ENCODE measurements at places on chromosomes 6 and 20. TPM values are rescaled to one million over a fixed set of nuclear protein-coding genes. Genes with fewer than 3 reads are reported as not detected.

DNA sequence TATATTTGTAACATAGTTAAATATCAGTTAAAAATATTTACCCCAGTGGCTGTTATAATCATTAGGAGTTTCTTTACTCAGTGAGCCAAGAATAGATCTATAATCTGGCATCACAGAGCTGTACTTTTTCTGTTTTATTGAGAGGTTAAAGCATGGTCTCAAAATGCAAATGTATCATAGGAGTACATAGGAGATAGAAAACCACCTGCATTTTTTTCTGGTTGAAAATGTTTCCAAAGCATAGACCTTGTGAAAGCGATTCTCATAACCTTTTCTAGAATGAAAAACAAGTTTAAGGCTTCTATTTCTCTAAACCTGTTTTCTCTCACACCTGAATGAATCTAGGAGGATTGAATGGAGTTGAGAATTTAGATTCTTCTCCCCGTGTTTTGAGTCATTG, 14.4 kb downstream of the KCNQ5 start:
- no peak for DNase-seq
- no peak overlapping the region for H3K4me3 ChIP-seq
- no peaks in the 10 kb centered on the region for H3K27me3 ChIP-seq

DNA sequence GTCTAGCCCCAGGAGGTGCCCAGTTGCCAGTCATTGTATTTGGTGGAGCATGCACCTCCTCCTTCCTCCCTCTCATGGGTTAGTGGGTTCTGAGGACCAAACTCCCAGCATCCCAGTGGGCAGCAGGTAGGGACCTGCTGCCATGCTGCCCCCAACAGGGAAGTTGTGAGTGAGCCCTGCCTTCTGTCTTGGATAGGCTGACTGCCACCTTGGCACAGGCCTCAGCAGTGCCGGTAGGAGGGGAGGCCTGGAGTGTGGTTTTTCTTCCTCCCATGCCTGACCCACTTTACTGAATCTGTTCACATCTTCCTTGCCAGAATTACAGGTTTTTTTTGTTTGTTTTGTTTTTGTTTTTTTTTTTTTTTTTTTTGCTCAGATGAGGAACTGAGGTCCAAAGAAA, 24.5 kb downstream of the PLCG1 start:
- no peaks in the 10 kb centered on the region for H3K27me3 ChIP-seq
- H3K4me3 ChIP-seq = no peak overlapping the region
- H3K4me1 ChIP-seq = peaks cover 32% of the 10 kb centered on the region
- peak overlapping the region; percentile 31 for H3K27ac ChIP-seq

GRCh38 chr6:128757961-128758360, 125.0 kb upstream of the LAMA2 start:
- no peak overlapping the region for H3K4me3 ChIP-seq
- H3K36me3 ChIP-seq = no peaks in the 10 kb centered on the region
- no peak overlapping the region for H3K27ac ChIP-seq
- H3K4me1 ChIP-seq = no peaks in the 10 kb centered on the region
- no peaks in the 10 kb centered on the region for H3K27me3 ChIP-seq
- DNase-seq = no peak

- H3K27ac ChIP-seq = no peak overlapping the region
- H3K4me1 ChIP-seq = peaks cover 49% of the 10 kb centered on the region
- H3K36me3 ChIP-seq = peaks cover 4% of the 10 kb centered on the region
- H3K4me3 ChIP-seq = no peak overlapping the region
- no peak for DNase-seq
- no peaks in the 10 kb centered on the region for H3K27me3 ChIP-seq
Observed at GRCh38 chr6:41713650-41714291, 21.6 kb downstream of the TFEB start.

- H3K27me3 ChIP-seq = no peaks in the 10 kb centered on the region
- no peaks in the 10 kb centered on the region for H3K36me3 ChIP-seq
- no peaks in the 10 kb centered on the region for H3K4me1 ChIP-seq
Observed at GRCh38 chr6:105080279-105080678, 99.5 kb downstream of the POPDC3 start.

DNA sequence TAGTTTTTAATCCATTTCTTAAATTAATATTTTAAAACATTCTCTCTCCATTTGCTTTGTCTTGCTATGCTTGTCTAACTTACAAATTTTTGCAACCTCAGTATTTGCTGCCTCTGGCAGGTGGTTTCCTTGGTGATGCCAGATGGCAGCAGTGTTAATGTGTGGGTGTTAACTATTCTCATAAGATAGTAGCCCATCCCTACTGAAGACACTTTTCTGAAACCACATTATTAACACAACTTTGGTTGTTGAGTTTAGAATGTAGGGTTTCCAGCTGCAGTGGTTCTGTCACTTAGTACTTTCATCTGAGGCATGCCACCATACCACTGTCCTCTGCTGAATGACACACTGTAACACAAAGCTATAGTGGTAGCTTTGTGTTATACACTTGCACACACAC, 75.1 kb downstream of the MYO6 start:
- no peak overlapping the region for H3K27ac ChIP-seq
- no peaks in the 10 kb centered on the region for H3K36me3 ChIP-seq
- H3K27me3 ChIP-seq = no peaks in the 10 kb centered on the region
- DNase-seq = no peak
- no peaks in the 10 kb centered on the region for H3K4me1 ChIP-seq

DNA sequence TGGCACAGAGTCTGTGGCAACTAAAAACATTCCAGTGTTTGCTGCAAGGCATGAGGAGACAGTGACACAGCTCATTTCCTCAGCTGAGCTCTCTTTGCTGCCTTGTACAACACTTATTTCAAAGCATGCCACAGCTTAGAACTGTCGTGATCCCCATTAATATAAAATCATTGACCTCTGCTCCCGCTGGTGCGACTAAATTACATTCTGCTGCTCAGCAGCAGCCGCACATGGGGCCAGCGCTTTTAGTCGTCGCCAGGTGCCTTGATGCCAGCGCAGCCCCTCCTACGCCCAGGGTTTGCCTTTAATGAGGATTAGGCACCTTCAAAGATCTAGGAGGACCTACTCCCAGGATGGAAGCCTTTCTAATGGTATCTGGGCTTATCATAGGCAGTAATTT, 717.9 kb upstream of the POU3F2 start:
- no peaks in the 10 kb centered on the region for H3K27me3 ChIP-seq
- no peaks in the 10 kb centered on the region for H3K4me1 ChIP-seq
- no peaks in the 10 kb centered on the region for H3K36me3 ChIP-seq
- no peak for DNase-seq
- H3K4me3 ChIP-seq = no peak overlapping the region
- H3K27ac ChIP-seq = no peak overlapping the region

GRCh38 chr6:6569096-6569810, 19.3 kb upstream of the LY86 start:
- no peaks in the 10 kb centered on the region for H3K27me3 ChIP-seq
- no peak overlapping the region for H3K27ac ChIP-seq
- no peaks in the 10 kb centered on the region for H3K36me3 ChIP-seq
- H3K4me1 ChIP-seq = no peaks in the 10 kb centered on the region

DNA sequence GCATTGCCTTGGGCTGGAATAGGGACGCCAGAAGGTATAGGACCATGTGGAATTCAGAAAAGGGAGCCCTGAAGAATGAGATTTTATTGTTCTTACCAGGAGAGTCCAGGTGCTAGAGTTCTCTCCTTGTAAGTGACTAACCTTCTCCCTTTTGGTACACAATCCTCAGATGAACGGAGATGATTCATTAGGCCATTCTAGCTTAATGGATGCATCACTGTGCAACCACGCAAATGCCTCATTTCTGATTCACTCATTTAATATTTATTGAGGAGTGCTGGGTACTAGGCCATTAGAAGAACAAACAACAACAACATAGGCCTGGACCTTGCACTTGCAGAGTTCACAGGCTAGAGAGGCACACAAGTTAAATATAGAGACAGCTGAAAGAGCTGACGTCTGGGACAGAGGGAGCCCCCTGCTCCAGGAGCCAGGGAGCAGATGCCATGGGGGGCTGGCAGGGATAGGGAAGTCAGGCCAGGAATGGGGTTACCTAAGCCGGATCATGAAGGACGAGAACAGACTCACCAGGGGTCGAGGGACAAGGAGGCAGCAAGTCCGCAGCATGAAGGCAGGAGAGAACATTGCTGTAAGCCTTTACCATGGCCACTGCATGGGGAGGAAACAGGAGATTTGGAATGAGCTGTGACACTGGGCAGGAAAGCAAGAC, 179.5 kb upstream of the AKAP12 start:
- H3K4me3 ChIP-seq = no peak overlapping the region
- no peaks in the 10 kb centered on the region for H3K27me3 ChIP-seq
- no peaks in the 10 kb centered on the region for H3K4me1 ChIP-seq
- H3K27ac ChIP-seq = no peak overlapping the region
- no peak for DNase-seq

GRCh38 chr6:119110601-119111548, 32.4 kb upstream of the FAM184A start:
- H3K4me3 ChIP-seq = no peak overlapping the region
- peaks cover 11% of the 10 kb centered on the region for H3K4me1 ChIP-seq
- no peak overlapping the region for H3K27ac ChIP-seq
- no peaks in the 10 kb centered on the region for H3K27me3 ChIP-seq

GRCh38 chr20:37692459-37693166, 1.2 kb upstream of the CTNNBL1 start:
- no peak for DNase-seq
- H3K4me3 ChIP-seq = no peak overlapping the region
- H3K4me1 ChIP-seq = peaks cover 19% of the 10 kb centered on the region
- no peak overlapping the region for H3K27ac ChIP-seq

- no peak overlapping the region for H3K4me3 ChIP-seq
- DNase-seq = no peak
- no peak overlapping the region for H3K27ac ChIP-seq
Observed at GRCh38 chr6:11204794-11205366, 27.6 kb downstream of the NEDD9 start.

DNA sequence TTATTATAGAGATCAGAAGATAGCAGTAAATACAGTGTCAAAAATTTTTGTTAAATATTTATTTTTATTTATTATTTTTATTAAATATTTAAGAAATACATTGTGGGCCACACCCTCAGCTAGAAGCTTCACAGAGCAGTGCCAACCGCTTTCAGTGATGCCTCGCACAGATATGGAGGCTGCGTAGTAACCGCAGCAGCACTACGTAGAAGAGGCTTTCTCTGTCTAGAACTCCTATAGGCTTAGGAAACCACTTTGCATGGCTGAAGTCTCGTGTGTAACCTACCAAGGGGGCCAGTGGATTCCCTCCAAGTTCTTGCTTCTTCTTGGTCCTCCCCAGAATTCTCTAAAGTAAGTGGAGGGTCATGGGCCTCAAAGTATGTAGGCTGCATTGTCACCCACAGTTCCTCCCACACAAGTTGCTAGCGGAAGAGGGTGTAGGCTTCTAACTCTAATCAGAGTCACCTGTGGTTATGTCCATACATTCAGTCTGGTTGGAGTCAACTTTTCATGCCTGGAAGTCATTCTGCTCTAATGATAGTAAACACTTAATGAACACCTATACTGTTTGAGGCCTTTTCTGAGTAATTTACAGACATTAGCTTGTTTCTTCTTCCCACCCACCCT, 285.6 kb downstream of the CDKAL1 start:
- no peaks in the 10 kb centered on the region for H3K36me3 ChIP-seq
- no peak for DNase-seq
- H3K27ac ChIP-seq = no peak overlapping the region
- no peak overlapping the region for H3K4me3 ChIP-seq
- no peaks in the 10 kb centered on the region for H3K27me3 ChIP-seq

GRCh38 chr20:43138061-43138770, 51.5 kb downstream of the PTPRT start:
- H3K36me3 ChIP-seq = no peaks in the 10 kb centered on the region
- H3K27me3 ChIP-seq = peaks cover 4% of the 10 kb centered on the region
- no peak overlapping the region for H3K27ac ChIP-seq
- no peak overlapping the region for H3K4me3 ChIP-seq

GRCh38 chr20:21373436-21373835, 23.9 kb downstream of the NKX2-4 start:
- no peaks in the 10 kb centered on the region for H3K27me3 ChIP-seq
- peaks cover 52% of the 10 kb centered on the region for H3K36me3 ChIP-seq
- H3K4me3 ChIP-seq = no peak overlapping the region

DNA sequence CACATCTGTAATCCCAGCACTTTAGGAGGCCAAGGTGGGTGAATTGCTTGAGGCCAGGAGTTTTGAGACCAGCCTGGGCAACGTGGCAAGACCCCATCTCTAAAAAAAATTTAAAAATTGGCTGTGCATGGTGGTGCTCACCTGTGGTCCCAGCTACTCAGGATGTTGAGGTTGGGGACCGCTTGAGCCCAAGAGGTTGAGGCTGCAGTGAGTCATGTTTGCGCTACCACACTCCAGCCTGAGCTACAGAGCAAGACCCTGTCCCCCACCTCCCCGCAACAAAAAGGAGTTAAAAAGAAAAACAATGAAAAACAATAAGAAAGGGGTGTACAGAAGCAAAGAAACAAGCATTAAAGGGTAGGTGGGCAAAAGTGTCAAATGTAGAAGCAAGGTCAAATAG, 57.3 kb downstream of the CDK19 start:
- no peaks in the 10 kb centered on the region for H3K27me3 ChIP-seq
- H3K27ac ChIP-seq = no peak overlapping the region
- H3K4me3 ChIP-seq = no peak overlapping the region
- no peaks in the 10 kb centered on the region for H3K36me3 ChIP-seq
- no peaks in the 10 kb centered on the region for H3K4me1 ChIP-seq

DNA sequence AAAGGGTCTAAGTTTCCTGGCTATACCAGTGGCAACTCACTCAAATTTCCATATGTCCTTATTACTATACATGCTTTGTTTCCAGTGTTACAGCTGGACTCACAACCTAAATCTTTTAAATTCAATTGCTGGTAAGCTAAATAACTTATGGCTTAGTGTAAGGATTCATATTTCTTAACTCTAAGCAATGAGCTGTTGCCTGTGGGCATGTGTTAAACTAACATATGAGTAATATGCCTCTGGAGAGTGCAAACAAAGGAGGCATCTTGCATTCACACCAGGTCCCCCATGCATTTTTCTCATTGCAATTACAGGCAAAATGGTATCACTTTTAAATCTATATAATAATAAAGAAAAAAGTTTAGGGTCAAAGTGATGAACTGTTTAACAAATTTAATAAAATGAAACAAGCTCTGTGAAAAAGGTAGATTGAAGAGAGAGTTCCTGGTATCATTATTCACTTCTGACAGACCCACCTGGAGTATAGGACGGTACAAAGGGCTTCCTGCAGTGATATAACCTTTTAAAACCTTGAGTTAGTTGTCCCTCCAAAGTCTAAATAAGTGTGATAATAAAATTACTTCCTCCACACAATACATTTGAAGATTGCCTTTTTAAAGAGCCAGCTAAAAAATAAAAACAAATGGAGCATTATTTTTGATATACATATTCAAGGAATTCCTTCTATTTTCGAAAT, 57.6 kb upstream of the HMGCLL1 start:
- no peaks in the 10 kb centered on the region for H3K36me3 ChIP-seq
- no peak for DNase-seq
- H3K27me3 ChIP-seq = no peaks in the 10 kb centered on the region
- H3K27ac ChIP-seq = no peak overlapping the region
- H3K4me1 ChIP-seq = no peaks in the 10 kb centered on the region

Gene FRK
- 7.4 TPM for total RNA-seq

Gene ID4
- total RNA-seq = 27.8 TPM

Gene NRSN1
- not detected for total RNA-seq

Gene TCF15
- total RNA-seq = 0.65 TPM

Data from lower lobe of right lung (tissue), 2 donors.